ENCODE measurements at places on chromosomes 13 and 19. TPM values are rescaled to one million over a fixed set of nuclear protein-coding genes. Genes with fewer than 3 reads are reported as not detected.

GPC5 gene
- not detected for total RNA-seq

PRKCSH gene
- total RNA-seq = 120 TPM

ZNF791 gene
- total RNA-seq = 22.0 TPM

FUT6 gene
- not detected for total RNA-seq

GPALPP1 gene
- total RNA-seq = 40.9 TPM

HSPB6 gene
- total RNA-seq = 0.65 TPM
